ENCODE measurements at places on chromosomes 3 and 15. TPM values are rescaled to one million over a fixed set of nuclear protein-coding genes. Genes with fewer than 3 reads are reported as not detected.

Gene GOLGA8A
- polyA plus RNA-seq: 268 TPM

Gene GREM1
- 0.10 TPM for polyA plus RNA-seq

Gene IGF2BP2
- polyA plus RNA-seq: 74.2 TPM

Gene SCG3
- polyA plus RNA-seq: 1.2 TPM

Gene FOXL2NB
- 0.06 TPM for polyA plus RNA-seq

Gene LMCD1
- 79.6 TPM for polyA plus RNA-seq

DNA sequence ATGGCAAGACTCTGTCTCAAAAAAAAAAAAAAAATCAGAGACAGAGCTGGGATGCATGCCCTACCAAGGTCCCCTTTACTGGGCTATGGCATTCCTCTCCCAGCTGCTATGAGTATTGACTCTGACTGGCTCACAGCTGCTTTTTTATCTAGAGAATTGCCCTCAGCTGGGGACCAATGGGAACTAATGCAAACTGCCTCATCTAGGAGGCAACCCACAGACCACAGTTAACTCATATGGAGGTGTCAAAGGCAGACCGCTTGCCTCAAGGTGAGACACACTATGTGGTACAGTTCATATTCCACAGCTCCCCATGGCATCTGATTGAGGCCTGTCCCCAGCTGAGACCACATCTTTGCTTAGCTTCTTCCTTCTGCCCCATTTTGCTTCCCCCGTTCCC, 183.5 kb upstream of the EOMES start:
- DNase-seq: no peak

- DNase-seq: peak; percentile 26
These were observed 61.9 kb downstream of the ISL2 start for GRCh38 chr15:76398317-76399104.

- DNase-seq: no peak
These were observed 1250.1 kb downstream of the ZPLD1 start for GRCh38 chr3:103684904-103685303.

GRCh38 chr15:80530737-80531365, 126.7 kb downstream of the ARNT2 start:
- DNase-seq: no peak

- DNase-seq: no peak
These were observed 2.8 kb downstream of the CHAC1 start for GRCh38 chr15:40955930-40956540.

DNA sequence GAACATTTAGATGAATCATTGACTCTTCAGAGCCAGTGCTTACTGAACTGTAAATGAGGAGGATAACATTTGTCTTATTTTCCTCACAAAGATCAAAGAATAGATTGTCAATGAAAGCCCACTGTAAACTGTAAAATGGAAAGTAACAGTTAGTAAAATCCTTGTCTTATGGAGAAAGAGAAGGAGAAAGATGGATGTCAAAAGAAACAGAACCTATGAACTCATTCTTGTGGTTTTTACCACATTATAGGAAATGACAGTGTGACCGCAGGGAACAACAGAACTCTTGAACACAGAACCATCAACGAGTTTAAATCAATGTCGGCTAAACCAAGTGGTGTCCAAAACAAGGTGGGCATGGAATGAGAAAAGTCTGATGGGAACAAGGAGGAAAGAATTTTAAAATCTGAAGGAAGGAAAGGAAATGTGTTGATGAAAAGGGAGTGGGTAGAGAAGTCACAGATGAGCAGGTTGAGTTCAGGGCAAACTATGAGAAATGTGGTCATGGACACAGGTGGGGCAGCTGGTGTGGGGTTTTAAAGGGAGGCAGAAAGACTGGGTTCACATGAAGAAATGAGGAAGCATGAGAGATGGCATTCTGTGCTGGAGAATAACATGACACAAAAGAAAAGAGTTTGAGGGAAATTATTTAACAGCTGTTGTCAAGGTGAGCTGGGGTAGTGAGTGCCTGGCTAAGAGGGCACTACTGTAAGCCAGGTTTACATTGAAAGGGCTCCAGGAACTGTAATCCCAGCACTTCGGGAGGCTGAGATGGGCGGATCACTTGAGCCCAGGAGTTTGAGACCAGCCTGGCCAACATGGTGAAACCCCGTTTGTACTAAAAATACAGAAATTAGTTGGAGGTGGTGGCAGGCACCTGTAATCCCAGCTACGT, 42.4 kb upstream of the ETV5 start:
- DNase-seq: no peak
